ENCODE measurements at places on chromosomes 13 and 19.

GRCh38 chr13:40982772-40983171, 36.3 kb downstream of the ELF1 start:
- DNase-seq = peak; percentile 92

- DNase-seq = no peak
Measured at GRCh38 chr13:103308667-103309066, 242.4 kb upstream of the SLC10A2 start.

GRCh38 chr13:28429685-28430290, 65.1 kb downstream of the FLT1 start:
- DNase-seq = no peak

DNA sequence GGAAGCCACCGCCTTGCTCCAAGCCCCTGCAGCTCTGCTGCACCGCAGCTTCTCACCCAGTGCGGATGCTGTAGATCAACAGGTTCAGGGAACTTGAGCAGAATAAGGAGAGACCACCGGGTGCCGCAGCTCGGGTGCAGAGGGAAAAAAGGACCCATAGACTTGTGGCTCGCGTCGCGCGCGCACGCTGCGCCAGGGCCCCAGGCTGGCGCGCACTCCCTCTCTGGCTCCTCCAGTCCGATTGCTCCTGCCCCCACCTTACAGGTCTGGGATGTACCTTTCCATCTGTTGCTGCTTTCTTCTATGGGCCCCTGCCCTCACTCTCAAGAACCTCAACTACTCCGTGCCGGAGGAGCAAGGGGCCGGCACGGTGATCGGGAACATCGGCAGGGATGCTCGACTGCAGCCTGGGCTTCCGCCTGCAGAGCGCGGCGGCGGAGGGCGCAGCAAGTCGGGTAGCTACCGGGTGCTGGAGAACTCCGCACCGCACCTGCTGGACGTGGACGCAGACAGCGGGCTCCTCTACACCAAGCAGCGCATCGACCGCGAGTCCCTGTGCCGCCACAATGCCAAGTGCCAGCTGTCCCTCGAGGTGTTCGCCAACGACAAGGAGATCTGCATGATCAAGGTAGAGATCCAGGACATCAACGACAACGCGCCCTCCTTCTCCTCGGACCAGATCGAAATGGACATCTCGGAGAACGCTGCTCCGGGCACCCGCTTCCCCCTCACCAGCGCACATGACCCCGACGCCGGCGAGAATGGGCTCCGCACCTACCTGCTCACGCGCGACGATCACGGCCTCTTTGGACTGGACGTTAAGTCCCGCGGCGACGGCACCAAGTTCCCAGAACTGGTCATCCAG, 964 bp downstream of the PCDH17 start:
- DNase-seq = no peak

GRCh38 chr19:56601375-56601774, 6.3 kb downstream of the ZNF71 start:
- DNase-seq = no peak
